Stomach (tissue), 19 donors: ENCODE measurements at places on chromosomes 13 and 19. TPM values are rescaled to one million over a fixed set of nuclear protein-coding genes. Genes with fewer than 3 reads are reported as not detected.

The ADAT3 gene
- total RNA-seq, result 4.2 TPM

The LILRB1 gene
- total RNA-seq, result 3.0 TPM

The ZNF8 gene
- total RNA-seq, result 4.9 TPM

The ACER1 gene
- total RNA-seq, result not detected

The ZNF253 gene
- total RNA-seq, result 7.1 TPM

The OR10H1 gene
- total RNA-seq, result not detected

The CYP2A7 gene
- not detected for total RNA-seq

The CGB2 gene
- not detected for total RNA-seq

The IGFL2 gene
- not detected for total RNA-seq

The ERFL gene
- not detected for total RNA-seq

The FOSB gene
- total RNA-seq, result 76.8 TPM

The ATP1A3 gene
- total RNA-seq, result not detected

The LRRC25 gene
- not detected for total RNA-seq

The PSG7 gene
- total RNA-seq, result not detected

The SRRM5 gene
- not detected for total RNA-seq

The OVOL3 gene
- not detected for total RNA-seq

The ZGLP1 gene
- 2.3 TPM for total RNA-seq

The RNF113B gene
- not detected for total RNA-seq

The PLIN5 gene
- 37.8 TPM for total RNA-seq

The CHST8 gene
- not detected for total RNA-seq

The DHDH gene
- total RNA-seq, result 0.89 TPM

The PCSK4 gene
- not detected for total RNA-seq

The MISP3 gene
- 13.8 TPM for total RNA-seq

The ZNF730 gene
- not detected for total RNA-seq

The ZNF547 gene
- under 0.01 TPM for total RNA-seq

The KANK2 gene
- total RNA-seq, result 251 TPM

The LPAR2 gene
- 25.9 TPM for total RNA-seq

The SEMA6B gene
- 2.2 TPM for total RNA-seq

The NFIX gene
- total RNA-seq, result 63.3 TPM

The DBP gene
- 21.7 TPM for total RNA-seq

The ANKRD10 gene
- 123 TPM for total RNA-seq

The KLK1 gene
- not detected for total RNA-seq

The LATS2 gene
- total RNA-seq, result 16.0 TPM

The F10 gene
- total RNA-seq, result not detected

The ZFP36 gene
- 1,667 TPM for total RNA-seq

The HRC gene
- total RNA-seq, result not detected

The ZNF534 gene
- 0.37 TPM for total RNA-seq

The CCDC169 gene
- not detected for total RNA-seq

The CYP2F1 gene
- total RNA-seq, result not detected

The ZNF430 gene
- total RNA-seq, result 68.0 TPM

The IZUMO4 gene
- total RNA-seq, result not detected

The CNN1 gene
- total RNA-seq, result 608 TPM

The VSTM2B gene
- not detected for total RNA-seq

The C19orf12 gene
- 67.2 TPM for total RNA-seq
